NCI-H1092 (cell line): ENCODE measurements at places on chromosomes 2 and 18.

- DNase-seq: no peak
These were observed 381.2 kb downstream of the MBD2 start for GRCh38 chr18:53843113-53843760.

- DNase-seq: no peak
These were observed 72.1 kb downstream of the TTC32 start for GRCh38 chr2:19829672-19830071.

DNA sequence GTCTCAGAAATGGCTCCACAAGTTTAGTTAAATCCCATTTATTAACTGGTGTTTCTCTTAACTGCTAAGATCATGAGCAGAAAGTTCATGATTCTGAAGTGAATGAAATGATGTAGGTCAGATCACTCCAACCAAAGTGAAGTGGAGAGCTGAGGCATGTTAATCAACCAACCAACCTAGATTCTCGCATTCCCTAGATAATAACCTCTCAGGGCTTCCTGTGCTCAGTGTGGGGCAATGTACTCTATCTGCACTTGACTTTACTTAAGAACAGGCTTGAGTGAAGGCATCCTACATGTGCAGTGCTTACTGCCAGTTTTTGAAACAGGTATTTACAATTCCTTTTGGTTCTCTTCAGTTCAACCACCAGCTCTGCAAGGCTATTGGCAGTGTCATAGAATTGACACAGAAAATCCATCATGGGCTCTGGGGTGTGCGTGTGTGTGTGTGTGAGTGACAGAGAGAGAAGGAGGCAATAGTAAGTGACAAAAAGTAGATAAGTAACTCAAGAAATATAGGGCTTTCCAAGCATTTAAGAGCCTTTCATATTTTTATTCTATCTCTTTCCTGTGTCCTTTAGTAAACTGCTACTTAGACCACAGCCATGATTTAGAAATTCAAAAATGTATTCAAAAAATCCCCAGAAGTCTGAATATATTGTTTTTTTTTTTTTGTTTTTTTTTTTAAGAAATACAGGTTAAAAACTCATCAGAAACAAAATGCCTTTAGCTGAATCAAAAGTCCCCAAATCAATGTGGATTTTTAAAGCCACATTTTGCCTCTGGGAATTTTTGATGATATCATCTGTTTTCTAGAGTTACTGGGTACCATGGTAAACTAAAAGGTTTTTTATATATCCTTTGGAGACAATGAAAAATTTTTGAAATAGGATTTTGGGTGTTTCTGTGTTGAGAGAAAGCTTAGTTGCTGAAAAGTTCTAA lies 28.6 kb downstream of the DOCK10 start:
- DNase-seq: no peak

- no peak for DNase-seq
These were observed 41.6 kb upstream of the AMMECR1L start for GRCh38 chr2:127927384-127927783.

DNA sequence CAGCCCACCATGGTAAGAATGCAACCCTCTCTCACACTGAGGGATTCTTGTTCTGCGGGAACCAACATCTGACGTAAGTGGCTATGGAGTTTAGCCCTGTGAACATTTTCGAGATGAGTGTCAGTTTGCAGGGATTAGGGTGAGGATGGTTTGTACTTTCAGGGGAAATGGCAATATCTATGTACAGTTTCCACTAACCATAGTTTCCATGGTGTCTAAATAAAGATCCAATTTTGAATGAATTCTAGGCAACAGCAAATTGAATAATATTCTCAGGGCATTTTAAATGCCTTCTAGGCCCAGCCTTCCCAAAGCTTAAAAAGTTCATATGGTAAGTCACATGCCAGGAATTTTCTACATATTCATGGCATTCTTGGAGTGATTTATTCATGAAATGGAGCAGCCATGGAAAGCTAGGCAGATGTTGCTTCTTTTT lies 105.4 kb upstream of the MMADHC start:
- no peak for DNase-seq

- no peak for DNase-seq
These were observed 65.8 kb downstream of the RTP5 start for GRCh38 chr2:241935314-241935713.

DNA sequence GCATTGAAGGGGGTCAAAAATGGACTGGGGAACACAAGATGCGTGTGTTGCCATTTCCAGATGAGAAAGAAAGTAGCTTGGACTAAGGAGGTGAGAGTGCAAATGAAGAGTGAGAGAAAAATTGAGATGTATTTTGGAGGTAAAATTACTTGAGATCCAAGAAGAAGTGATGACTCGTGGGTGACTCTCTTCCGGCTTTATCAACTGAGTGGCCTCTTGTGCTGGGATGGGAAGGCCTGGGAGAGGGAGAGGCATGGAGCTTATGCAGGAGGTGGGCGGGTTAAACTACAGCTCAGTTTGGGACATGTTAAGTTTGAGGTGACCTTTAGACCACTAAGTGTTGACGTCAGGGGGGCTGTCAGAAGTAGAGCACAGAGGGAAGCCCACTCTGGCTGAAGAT lies 34.9 kb downstream of the SULT1C2 start:
- DNase-seq: no peak

DNA sequence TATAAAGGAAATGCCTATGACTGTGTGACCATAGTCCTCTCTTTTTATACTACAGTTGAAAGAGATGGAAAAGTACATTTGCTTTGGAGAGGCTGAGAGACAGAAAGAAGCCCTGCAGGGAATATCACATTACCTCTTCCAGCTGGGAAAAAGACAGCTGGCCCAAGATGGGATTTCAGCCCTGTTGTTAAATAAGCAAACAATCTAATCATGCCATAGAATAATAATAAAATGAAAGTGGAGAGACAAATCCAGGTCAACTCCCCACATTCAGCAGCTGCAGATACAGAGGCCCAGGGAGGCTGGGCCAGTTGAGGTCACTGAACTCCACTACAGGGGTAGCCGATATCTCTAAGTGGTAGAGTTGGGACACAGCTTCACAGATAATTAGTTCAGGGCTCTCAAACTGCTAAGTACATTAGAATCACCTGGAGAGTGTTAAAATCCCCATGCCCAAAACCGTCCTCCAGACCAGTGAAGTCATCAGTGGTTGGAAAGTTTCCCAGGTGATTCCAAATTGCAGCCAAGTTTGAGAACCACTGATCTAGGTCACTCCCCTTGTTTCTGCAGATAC lies 81.9 kb downstream of the MOGAT1 start:
- DNase-seq: peak; percentile 82

GRCh38 chr2:9313443-9313842 lies 106.8 kb downstream of the ASAP2 start:
- DNase-seq: no peak

DNA sequence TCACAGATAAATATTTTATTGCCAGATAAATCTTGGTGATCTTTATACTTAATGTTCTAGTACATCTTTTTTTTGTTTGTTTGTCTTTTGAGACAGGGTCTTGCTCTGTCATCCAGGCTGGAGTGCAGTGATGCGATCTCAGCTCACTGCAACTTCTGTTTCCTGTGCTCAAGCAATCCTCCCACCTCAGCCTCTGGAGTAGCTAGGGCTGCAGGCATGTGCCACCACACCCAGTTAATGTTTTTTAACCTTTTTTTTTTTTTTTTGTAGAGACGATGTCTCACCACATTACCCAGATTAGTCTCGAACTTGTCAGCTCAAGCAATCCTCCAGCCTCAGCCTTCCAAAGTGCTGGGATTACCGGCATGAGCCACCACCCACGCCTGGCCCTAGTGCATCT lies 9.1 kb upstream of the C1GALT1C1L start:
- DNase-seq: no peak

- DNase-seq: no peak
These were observed 166.6 kb downstream of the XIRP2 start for GRCh38 chr2:167054881-167055280.

DNA sequence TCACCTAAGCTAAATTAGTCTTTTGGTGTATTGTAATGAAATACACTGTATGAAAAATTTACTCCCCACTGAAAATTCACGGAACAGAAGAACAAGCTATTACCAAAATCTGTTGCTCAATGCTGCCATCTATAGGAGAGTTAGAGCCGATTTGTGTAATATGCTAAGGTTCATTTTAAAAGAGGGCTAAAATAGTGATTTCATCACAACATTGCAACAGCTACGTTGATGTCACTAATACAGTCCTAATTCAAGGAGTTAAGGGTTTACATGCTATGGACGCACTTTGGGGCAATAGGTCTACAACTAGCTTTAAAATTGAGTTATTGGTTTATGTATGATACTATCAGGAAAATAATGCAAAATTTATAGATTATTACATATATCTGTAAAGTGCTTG lies 3.0 kb upstream of the IRS1 start:
- peak; percentile 19 for DNase-seq

DNA sequence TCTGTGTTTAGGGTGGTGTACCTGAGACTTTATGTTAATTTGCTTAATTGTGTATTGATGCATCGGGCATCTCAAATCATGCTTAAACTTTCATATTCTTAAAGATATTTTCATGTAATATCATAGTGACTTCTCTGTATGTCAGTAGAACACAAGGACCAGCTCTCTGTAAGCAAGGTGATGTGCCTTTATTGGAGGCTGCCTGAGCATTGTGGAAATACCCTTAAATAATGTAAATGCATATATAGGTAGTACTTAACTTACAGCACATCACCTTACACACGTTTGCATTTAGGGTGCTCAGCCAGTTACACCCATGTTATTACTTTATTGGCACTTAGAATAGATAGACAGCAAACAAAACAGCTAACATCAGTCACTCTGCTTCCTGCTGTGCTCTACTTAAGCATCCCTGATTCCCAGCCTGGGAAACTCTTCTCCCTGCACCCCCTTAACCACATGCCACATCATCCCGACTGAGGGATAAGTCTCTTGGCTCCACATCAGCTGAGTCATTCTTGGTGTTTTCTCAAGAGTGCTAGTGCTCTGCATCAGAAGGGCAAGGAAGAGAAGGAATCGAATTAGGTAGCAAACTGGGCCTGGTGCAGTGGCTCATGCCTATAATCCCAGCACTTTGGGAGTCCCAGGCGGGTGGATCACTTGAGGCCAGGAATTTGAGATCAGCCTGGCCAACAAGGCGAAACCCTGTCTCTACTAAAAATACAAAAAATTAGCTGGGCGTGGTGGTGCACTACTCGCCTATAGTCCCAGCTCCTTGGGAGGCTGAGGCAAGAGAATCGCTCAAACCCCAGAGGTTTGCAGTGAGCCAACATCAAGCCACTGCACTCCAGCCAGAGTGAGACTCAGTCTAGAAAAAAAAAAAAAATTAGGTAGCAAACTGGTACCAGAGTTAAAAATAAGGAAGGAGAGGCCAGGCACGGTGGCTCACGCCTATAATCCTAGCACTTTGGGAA lies 108.7 kb downstream of the MAP3K20 start:
- no peak for DNase-seq

DNA sequence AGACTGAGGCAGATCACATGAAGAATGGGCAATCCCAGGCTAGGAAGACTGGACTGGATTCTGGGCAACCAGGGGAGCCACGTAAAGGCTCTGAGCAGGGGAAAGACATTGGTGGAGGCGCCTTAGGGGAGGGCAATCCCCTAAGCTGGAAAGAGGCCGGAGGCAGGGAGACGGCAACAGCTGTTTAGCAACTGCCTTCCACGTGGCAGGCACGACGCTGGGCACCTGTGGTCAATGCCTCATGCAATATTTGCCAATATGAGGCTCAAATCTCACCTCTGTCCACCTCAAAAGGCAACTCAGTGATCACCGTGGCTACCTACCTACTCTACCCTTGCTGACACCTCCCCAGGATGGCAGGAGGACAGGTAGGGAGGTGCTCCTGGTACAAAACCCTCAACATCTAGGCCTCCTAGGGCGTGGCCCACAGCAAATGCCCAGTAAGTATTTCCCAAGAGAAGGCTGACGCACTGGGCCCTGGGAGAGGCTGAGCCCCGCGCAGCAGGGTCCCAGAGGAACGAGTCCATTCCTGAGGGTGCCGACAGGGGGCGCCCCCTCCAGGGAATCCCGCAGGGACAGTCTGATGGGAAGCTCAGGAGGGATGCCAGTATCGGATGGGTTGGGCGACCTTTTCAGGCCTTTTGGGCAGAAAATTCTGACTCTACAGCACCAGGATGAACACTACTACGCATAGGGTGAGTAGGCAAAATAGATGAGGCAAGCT lies 8.9 kb downstream of the BOLA3 start:
- no peak for DNase-seq

- no peak for DNase-seq
These were observed 222.9 kb downstream of the STK39 start for GRCh38 chr2:168024459-168024858.

- no peak for DNase-seq
These were observed 68.8 kb upstream of the TACR1 start for GRCh38 chr2:75268112-75268511.

- DNase-seq: no peak
These were observed 232.8 kb downstream of the CELF4 start for GRCh38 chr18:37332628-37333420.

GRCh38 chr2:197386242-197386641 lies 48.6 kb downstream of the SF3B1 start:
- no peak for DNase-seq

GRCh38 chr2:4174796-4175195 lies 471.4 kb downstream of the DCDC2C start:
- no peak for DNase-seq

- DNase-seq: no peak
These were observed 90.6 kb downstream of the TTC32 start for GRCh38 chr2:19811186-19811585.

GRCh38 chr18:62744076-62744968 lies 29.0 kb downstream of the PHLPP1 start:
- DNase-seq: no peak

- no peak for DNase-seq
These were observed 15.0 kb upstream of the KLF7 start for GRCh38 chr2:207180741-207181140.

DNA sequence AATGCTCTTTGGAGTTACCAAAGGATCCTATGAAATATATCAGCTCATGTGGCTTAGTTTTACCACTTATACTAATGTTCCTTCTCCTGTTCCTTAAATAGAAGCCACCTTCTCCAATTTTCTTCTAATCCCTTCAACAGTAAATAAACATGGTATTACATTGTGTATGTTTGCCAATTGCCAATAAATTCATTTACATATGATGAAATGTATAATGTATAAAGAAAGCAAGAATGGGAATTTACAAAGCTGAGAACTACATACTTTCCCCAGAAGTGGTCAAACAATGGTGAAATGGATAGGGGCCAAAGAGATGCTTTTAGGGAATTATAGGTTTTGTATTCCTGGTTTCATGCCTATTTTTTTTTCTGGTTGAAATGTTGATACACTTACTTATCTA lies 894.2 kb upstream of the CRIM1 start:
- no peak for DNase-seq

DNA sequence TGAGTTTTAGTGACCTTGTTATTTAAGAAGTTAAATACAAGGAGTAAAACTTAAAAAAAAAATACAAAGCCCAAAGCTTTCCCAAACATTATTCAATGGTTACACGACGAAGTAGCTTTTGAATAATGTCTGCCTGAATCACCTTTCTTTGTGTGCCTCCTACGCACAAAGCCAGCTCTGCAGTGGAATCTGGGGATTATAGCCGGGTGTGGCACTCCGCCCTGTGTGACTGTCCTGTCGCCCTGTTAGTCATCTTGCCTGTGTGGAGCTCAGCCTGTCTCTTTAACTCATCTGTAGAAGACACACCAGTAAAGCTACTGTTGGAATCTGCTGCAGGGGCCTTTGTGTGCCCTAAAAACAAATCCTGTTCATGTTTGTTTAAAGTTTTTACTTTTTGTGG lies 79.4 kb upstream of the TCF7L1 start:
- DNase-seq: no peak
